ENCODE measurements at places on chromosomes 2 and 18.

GRCh38 chr2:207734264-207734635, 22.8 kb downstream of the CCNYL1 start:
- no peak for DNase-seq

DNA sequence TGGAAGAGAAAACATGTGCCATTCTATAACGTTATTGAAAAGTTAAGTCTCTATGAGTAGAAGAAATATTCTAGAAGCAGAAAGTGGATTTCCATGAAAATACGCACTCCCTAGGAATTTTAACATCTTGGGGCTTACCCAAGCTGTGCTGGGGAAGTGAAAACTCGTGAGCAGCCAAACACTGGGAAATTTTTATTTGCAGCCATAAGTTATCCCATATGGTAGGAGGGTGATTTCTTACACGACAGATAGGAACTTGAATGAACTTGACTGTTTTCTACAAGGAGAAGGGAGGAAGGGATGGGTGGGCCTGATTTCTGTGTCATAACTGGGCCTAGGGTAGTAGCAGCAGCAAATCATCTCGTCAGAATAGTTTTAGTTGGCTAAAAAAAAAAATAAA, 272.6 kb downstream of the ETAA1 start:
- DNase-seq: no peak

GRCh38 chr2:238379096-238379810, 47.5 kb upstream of the ASB1 start:
- no peak for DNase-seq

- no peak for DNase-seq
Observed at GRCh38 chr2:6855860-6856547, 9.7 kb downstream of the CMPK2 start.

DNA sequence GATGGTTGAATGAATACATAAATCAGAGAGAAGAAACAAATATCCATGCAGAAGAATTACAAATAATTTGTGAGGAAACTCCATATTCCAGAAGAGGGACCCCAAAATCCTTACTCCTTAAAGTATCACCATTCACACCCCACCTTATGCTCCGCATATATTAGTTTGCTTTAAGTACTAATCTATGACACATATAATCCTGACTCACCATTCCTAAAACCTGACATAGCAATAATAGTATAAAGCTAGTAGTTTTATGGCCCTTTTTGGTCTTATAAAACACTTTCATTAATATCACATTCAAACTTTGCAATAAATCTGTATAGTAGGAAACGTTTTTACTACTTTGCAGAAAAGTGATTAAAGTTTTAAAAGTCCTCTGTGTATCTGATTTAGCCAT, 719.0 kb upstream of the SLC39A10 start:
- no peak for DNase-seq

DNA sequence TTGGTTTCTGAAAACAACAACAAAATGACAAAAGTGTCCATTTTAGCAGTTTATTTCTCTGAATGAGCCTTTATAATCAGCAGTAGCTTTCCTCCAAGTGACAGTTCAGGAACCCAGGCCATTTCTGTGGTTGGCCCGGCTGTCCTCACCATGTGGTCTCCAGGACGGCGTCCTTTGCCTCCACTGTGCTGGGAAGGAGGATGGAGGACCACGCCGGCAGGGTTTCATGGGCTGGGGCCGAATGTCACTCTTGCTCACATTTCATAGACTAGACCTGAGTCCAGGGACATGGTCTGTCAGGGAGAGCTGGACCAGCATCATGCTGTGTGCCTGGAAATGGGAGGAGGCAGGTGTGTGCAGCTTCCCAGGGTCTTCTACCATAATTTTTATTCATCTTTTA, 50.9 kb downstream of the ARHGEF4 start:
- no peak for DNase-seq

DNA sequence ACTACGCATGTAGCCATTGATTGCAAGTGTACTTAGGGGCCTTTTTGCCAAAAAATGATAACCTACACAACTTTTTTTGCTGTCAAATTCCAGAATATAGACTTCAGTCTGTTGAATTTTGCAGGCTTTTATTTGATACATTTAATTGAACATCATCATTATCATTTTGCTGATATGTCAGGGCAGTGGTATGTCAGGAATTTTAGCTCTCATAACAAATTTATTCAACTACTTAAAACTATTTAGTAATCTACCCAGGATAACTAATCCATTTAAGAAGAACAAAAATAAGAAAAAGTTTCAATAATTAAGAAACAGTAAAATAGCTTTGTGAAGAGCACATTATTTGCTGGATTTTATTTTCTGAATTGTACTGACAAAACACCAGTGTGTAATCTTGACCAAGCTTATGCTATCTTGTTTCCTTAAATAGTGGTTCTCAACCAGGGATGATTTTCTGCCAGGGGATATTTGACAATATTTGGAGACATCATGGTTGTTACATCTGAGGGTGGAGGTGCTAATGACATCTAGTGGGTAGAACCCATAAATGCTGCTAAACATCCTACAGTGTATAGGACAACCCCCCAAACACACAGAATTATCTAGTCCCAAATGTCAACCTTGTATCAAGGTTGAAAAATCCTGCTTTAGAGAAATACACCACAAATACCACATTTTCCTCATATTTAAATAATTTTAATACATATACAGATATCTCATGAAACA, 12.1 kb upstream of the TTN start:
- DNase-seq: no peak

DNA sequence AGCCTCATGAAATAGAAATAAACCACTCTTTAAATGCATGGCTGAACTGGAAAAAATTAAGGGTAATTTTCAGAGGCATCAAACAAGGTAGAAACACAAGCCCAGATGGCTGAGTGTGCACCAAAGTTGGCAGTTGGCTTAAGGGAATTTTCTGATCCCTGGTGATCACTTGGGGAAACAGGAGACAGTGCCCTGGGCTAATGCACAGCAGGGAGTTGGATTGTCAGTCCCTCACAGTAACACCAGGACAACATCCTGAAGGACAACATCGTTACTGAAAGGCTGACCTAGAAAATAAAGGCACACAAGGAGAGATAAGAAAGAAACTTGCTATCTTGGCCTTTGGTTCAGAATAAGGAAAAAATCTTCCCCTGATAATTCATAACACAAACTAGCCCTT, 417.0 kb downstream of the SLC4A3 start:
- DNase-seq: no peak

DNA sequence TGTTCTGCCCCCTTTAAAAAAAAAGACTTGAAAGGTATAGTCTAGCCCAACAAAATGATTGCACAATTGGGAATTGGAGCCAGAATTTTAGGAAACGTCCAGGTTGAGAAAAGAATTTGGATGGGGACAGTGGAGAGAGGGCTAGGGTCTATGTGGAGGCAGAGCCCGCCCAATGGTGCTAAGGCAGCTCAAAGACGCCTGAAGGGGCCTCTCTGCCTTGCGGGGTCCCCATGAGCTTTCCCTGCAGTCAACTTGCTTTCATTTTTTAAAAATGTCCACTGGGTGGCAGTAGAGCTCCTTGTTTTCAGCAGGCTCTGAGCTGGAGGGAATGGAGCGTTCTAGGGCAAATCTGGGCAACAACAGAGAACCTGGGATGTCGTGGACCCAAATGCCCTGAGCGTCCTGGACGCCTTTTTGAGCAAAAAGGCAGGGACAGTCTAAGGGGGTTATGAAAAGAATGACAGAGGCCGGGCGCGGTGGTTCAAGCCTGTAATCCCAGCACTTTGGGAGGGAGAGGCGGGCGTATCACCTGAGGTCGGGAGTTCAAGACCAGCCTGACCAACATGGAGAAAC, 40.2 kb upstream of the ITM2C start:
- peak; percentile 28 for DNase-seq

- no peak for DNase-seq
Observed at GRCh38 chr18:2958819-2959298, 54.1 kb downstream of the LPIN2 start.

DNA sequence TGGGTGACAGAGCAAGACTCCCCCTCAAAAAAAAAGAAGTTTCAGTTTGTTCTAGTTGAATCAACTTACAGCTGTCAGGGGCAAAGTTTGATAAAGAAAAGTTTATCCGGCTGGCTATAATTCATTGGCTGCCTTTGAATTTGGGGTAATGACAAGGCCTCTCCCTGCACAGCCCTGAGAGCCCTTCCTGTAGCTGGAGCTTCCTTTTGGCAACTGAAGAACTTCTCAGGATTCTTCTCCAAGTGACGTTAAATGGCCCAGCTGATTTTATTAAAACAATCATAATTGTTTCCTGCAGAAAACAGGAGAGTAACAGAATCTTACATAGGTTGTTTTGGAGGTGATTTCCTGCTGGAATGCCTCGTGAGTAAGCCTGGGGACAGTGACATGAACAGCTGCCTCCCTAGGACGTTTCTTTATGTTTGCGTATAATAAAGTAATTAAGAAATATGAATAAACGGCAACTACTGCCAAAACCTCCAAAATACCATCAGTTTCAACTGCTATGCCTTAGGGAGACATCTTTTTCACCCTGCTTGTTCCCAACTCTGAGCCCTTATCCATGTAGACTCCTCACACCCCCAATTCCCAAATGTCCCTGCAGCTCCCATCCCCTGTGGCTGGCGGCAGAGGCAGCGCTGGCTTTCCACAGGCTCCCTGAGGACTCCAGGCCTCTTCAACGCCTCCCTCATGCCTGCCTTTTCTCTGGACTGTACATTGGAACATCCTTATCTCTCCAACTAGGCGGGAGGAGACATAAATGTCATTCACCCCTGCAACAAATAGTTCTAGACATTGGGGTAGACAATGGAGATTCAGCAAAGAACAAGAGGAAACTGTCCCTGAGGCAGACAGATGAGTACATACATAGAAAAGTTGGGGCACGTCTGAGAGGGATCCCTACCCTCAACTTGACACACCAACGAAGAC, 59.2 kb upstream of the FZD7 start:
- DNase-seq: no peak

- no peak for DNase-seq
Observed at GRCh38 chr2:24924732-24925131, 4.7 kb upstream of the ADCY3 start.

DNA sequence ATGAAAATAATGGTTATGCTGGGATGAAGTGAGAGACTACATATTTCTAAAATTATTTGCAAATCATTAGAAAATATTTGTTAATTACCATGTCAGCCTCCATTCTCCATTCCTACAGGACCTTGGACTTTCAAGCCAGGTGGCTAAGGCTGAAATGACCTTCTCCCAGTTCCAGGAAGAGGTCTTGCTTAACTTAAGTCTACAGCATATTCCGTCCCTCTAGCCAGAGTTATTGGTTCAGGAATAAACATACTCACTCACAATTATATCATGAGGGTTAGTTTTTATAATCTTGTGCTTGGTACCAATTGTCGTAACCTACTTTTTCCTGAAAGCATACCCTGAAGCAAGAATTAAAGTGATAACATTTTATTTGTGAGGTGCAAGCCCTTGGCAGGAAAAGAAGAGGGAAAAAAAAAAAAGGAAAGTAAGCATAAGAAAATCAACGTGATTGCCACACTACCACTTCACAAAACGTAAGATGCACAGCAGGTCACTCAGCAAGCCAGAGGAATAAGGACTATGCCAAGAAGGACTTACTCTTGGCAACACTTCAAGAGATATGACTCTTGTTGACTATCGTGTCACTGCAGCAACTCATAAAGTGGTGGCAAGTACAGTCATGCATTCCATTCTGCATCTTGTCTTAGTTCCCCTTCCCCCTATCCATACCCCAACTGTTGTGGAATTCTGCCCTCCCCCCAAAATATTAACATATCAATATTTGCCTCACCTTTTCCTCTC, 479.1 kb downstream of the MBD2 start:
- DNase-seq: no peak

GRCh38 chr2:10584843-10585475, 104.8 kb downstream of the NOL10 start:
- DNase-seq: no peak

GRCh38 chr2:221006084-221006483, 566.0 kb downstream of the EPHA4 start:
- no peak for DNase-seq

DNA sequence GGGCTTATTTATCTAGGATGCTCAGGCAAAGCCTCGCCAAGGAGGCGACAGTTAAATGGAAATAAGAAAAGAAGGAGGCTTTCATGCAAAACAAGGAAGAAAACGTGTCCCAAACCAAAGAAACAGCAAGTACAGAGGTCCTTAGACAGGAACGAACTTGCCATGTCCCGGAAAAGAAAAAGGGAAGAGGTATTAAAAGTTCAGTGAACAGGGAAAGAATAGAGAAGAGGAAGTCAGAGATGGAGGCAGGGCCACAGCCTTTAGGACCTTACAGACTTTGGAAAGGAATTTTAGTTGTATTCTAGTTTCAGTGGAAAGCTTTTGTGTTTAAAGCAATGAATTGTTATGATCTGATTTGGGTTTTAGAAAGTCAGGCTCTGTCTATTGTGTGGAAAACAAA, 22.1 kb downstream of the IKZF2 start:
- no peak for DNase-seq

GRCh38 chr2:221420245-221420644, 151.9 kb downstream of the EPHA4 start:
- DNase-seq: no peak

DNA sequence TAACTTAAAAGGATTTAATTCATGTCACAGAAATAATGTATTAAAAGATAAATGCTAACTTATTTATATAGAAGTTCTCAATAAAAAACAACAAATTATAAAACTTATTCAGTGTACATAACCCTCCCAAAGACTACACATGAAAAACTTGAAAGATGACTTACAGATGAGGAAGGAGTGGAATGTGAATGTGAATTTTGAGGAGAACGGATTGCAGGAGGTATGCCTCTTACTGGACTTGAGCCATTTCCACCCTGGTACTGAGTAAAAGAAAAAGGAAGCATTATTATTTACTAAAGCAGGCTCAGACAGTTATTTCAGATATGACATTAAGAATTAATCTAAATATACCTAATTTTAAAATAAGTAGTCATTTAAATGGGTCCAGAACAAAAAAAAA, 104.4 kb downstream of the TLK1 start:
- no peak for DNase-seq

DNA sequence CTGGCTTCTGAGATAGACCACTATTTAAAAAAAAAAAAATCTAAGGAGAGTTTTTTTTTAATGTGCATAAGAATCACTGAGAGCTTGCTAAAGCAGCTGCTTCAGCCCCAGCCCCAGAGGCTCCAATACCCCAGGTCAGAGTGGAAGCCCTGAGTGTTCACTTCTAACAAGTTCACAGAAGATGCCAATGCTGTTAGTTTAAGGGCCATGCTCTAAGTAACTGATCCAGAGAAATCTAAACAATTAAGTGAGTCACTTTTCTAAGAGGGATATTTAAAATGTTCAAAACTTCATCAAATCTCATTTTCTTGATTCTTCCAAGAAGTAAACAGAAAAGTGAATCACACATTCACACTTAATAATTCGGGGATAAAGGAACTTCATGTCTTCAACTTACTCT, 126.4 kb upstream of the CD226 start:
- DNase-seq: no peak

DNA sequence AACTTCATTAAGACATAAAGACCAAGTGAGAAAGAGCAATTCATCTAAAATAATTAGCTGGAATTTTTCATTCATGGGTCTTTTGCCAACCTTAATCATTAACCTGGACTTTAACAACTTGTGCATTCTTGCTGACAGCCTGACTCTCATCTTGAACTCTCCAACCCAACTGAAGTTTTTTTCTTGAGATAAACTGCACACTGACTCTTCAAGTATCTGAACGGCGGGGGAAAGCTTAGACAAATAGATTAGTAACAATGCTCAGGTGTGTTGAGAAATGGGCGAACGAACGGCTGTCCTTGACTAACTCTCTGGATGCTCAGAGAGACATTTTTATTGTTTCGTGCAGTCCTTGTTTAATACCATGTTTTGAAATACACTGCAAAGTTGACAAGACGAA, 186.0 kb downstream of the DPP10 start:
- DNase-seq: no peak

- DNase-seq: no peak
Observed at GRCh38 chr2:48568547-48568946, 38.6 kb downstream of the STON1 start.

GRCh38 chr2:145800151-145801091, 1280.5 kb upstream of the ZEB2 start:
- no peak for DNase-seq

All from substantia nigra (tissue), 51 donors.